Left lung (tissue), 14 donors: ENCODE measurements at places on chromosomes 4 and X.

DNA sequence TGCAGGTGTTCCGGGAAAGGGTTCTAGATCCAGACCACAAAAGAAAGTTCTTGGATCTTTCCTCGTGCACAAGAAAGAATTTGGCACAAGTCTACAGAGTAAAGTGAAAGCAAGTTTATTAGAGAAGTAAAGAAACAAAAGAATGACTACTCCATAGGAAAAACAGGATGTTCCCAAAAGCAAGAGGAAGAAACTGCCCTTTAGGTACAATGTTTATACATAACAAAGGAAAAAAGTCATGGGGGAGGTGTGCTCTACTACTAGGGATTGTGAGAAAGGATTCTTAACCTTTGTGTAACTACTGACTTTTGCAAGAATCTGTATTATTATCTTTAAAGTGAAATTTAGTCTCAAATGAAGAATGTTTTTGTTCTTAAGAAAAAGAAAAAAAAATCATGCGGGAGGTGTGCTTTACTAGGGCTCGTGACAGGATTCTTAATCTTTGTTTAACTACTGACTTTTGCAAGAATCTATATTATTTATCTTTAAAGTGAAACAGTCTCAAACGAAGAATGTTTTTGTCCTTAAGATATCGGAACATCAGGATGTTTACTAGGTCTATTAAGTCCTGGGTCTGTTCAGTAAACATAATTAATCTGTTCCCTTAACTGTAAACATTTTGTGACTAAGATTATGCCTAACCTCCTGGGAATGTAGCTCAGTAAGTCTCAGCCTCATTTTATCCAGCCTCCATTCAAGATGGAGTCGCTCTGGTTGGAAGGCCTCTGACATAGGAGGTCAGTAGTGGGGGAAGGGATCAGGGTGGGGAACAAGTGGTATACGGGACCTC, 110.4 kb upstream of the BEND4 start:
- DNase-seq, result no peak
- H3K4me1 ChIP-seq, result no peaks in the 10 kb centered on the region
- H3K36me3 ChIP-seq, result no peaks in the 10 kb centered on the region
- peak overlapping the region; percentile 61 for H3K27ac ChIP-seq
- no peaks in the 10 kb centered on the region for H3K27me3 ChIP-seq

- no peaks in the 10 kb centered on the region for H3K4me1 ChIP-seq
- H3K4me3 ChIP-seq, result no peak overlapping the region
- H3K27ac ChIP-seq, result no peak overlapping the region
- no peaks in the 10 kb centered on the region for H3K36me3 ChIP-seq
These were observed 558.9 kb downstream of the SPOCK3 start for GRCh38 chr4:166675411-166675810.

GRCh38 chrX:72130762-72131250, 909 bp downstream of the RTL5 start:
- no peak overlapping the region for H3K27ac ChIP-seq
- H3K4me3 ChIP-seq, result peak overlapping the region; percentile 29

DNA sequence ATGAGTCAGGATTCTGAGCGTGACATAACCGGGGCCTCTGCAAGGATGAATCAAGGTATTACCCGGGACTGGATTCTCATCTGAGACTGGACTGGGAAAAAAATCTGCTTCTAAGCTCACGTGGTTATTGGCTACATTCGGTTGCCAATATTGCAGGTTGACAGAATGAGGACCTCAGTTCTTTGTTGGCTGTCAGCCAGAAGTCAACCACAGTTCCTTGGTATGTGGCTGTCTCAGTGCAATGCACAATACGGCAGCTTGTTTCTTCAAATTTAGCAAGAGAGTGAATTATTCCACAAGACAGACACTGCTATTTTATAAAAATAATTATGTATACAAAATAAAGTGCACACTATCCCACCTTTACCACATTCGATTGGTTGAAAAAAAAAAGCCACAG, 424.2 kb downstream of the KLHL4 start:
- no peak overlapping the region for H3K27ac ChIP-seq
- H3K27me3 ChIP-seq, result no peaks in the 10 kb centered on the region
- no peak overlapping the region for H3K4me3 ChIP-seq

- H3K4me1 ChIP-seq, result no peaks in the 10 kb centered on the region
- no peak overlapping the region for H3K27ac ChIP-seq
- no peak overlapping the region for H3K4me3 ChIP-seq
- H3K36me3 ChIP-seq, result no peaks in the 10 kb centered on the region
- no peaks in the 10 kb centered on the region for H3K27me3 ChIP-seq
These were observed 7.0 kb upstream of the EREG start for GRCh38 chr4:74357965-74358364.
